ENCODE measurements at places on chromosomes 6 and 20.

GRCh38 chr6:155254139-155254538 lies 9.7 kb upstream of the CLDN20 start:
- DNase-seq, result no peak

DNA sequence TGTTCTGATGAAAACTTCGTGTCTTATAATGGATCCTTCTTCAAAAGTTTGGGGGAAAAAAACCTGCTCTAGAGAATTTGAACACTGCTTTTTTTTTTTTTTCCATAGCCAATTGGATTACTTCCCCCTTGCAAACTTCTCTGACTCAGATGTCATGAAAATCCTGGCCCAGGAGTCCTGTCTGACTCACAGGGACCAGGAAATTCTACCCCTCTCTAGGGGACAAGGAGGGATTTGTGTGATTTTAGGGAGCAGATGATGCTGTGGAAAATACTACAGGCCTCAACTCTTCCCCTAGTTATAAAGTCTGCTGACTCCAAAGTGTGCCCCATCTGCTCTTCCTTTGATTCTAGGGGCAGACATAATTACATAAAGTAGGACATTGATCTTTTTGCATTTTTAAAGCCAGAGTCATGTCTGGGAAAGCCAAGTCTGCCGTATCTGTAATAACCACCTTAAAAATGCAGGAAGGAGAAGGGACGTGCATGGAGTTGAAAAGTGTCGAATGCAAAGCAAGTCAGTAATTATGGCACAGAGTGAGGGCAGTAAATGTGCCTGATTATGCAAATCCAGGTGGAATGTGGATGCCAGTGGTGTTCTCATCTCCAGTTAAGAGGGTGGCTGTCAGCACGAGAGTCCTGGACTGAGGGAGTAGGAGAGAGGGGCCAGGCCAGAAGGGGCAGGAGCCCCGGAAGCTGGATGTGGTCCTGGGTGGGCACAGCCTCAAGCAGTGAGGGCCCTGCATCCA lies 144.3 kb upstream of the SULF2 start:
- no peak for DNase-seq

GRCh38 chr6:156662025-156662445 lies 115.1 kb upstream of the ARID1B start:
- DNase-seq, result no peak

DNA sequence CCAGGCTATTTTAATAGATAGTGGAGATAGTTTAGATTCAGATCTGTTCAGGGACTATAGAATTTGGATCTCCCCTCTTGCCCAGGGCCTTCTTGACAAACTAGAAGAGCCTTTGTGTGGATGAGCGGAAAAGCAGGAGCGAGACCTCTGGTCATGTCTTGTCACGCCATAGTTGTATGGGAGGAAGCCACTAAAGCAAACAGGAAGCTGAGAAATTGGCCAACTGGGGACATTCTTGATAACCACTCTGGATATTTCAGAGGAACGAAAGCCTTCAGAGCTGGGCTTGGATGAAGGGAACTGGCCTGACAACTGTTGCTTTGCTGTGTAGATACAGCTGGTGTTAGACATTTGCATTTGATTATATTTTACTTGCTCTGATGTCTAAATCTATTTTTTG lies 54.1 kb upstream of the EXOC2 start:
- no peak for DNase-seq

DNA sequence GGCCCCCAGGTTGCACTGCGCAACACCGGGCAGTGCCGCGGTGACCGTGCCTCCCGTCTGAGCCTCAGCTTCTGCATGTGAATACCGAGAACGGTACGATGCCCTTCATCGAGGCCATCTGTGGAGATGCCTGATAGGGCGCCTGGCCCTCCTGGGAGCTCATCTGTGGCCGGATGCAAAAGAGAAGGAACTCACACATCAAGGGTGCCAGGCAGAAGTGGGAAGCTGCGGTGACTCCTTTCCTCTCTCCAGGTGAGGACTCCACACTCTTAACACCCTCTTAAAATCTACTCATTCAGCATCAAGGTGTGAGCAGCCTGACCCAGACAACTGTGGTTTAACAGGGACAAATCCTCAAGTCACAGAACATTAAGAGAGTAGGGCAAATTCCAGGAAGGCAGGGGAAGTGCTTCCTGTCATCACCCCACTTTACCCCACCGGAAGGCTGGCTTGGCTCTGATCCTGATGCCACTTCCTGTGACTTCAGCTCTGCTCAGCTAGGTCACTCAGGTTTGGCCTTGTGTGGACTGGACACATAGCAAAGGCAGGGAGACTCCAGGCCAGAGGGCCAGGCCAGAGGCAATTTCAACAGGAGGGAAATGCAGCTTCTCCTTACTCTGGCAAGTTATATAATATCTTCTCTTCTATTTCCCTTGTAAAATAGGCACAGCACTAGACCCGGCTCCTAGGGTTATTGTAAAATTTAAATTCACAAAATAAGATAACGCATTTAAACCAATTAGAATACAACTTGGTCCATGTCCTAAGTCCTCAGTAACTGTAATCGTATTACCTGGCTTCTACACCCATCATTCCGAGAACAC lies 69.4 kb downstream of the CPNE5 start:
- no peak for DNase-seq

GRCh38 chr6:26363882-26364701 lies 906 bp upstream of the BTN3A2 start:
- DNase-seq, result no peak

- DNase-seq, result no peak
Measured at GRCh38 chr20:50868509-50869495, 62.4 kb downstream of the ADNP start.

- DNase-seq, result no peak
Measured at GRCh38 chr6:56946368-56946767, 8.5 kb upstream of the BEND6 start.

DNA sequence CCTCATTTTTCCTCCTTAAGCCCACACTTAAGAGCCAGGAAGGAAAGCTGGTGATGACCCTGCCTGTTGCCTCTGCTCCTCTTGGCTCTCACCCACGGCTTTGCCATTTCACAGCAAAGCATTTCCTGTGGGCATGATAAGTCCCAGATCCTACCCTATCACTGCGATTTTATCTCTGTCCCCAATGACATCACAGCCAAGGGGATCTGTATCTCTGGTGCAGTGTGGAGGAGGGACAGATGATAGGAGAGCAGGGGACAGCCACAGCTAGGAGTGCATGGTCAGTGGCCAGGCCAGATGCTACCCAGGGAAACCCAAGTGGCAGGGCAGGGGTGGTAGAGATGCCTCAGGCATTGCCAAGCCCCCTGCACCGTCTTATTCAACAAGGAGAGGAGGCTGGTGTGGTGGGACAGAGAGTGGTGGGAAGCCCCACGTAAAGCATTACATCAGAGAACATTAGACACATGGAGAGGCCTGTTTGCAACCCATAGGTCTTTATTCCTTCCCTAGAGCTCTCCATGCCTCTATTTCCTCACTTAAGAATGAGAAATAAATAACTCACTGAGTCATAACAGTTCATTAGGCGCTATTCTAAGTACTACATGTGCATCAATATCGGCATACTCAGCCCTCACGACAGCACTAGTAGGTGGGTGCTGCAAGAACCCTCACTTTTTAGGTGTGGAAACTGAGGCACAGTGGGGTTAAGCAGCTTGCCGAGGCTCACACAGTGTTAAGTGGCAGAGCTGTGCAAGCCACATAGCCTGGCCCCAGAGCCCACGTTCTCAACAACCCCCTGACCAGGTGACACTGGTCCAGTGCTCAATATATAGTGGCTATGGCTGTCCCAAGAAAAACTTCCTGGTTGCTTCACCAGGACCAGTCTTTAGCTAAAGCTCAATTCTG lies 4.6 kb downstream of the TFEB start:
- no peak for DNase-seq

Data from NCI-H2107 (cell line).